ENCODE measurements at places on chromosomes 4 and X.

DNA sequence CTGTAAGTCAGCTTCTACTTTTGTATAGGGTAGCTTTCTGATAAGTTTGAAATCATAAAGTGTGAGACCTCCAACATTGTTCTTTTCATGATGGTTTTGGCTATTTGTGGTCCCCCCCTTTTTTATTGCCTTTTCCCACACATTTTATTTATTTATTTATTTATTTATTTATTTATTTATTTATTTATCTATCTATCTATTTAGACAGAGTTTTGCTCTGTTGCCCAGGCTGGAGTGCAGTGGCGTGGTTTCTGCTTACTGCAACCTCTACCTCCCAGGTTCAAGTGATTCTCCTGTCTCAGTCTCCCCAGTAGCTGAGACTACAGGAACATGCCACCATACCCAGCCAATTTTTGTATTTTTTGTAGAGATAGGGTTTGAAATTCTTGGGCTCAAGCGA, 9.7 kb upstream of the MTHFD2L start:
- DNase-seq = no peak

DNA sequence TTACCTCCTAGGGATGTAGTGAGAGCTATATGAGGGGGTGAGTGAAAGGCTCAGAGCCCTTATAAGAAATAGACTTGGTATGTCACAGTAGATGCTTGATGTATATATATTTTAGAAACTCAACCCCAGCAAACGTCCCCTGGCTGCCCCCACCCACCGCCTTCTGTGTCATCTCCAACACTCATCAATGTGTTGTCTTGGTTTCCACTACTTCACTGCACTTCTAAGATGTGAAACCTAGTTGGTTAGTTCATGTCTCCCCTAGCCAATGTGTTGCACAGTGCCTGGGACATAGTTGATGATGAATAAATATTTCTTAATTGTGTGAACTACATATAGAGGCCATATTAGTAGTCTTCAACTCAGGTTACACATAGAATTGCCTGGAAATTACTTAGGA, 4.4 kb downstream of the FGFBP2 start:
- no peak for DNase-seq

- DNase-seq = no peak
Measured at GRCh38 chr4:72205831-72206230, 174.0 kb downstream of the NPFFR2 start.

DNA sequence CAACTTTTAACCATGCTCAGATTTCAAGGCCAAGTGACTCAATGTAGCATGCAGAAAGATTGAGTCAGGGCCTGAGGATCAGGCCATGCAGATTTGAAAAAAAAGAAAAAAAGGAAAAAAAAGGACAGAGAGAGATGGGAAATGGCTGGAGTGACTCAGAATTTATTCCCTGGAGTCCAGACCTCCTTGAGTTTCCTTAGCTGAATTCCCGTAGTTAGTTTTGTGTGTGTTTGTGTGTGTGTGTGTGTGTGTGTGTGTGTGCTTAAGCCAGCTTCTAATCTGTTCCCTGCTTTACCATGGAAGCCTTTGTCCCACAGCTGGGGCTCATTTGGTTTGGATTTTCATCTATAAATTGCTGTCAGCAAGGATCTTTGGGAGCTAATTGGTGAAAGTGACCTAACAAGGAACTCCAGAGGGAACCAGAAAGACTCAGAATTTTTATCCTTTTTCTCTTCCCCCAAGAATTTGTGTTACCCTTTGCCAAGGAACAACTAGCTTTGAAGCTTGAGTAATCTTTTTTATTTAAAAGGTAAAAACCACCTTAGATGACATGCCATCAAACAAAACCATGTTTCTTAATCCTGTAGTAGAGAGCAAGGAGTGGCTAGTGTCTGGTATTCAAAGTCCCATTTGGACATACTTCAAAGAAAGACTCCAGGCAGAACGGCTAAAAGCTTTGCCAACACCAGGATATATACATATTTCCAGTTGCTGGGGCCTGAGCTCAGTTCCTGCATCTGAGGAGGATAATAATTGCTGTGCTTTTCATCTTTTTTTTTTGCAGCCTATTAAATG, 109.0 kb upstream of the DDIT4L start:
- no peak for DNase-seq

DNA sequence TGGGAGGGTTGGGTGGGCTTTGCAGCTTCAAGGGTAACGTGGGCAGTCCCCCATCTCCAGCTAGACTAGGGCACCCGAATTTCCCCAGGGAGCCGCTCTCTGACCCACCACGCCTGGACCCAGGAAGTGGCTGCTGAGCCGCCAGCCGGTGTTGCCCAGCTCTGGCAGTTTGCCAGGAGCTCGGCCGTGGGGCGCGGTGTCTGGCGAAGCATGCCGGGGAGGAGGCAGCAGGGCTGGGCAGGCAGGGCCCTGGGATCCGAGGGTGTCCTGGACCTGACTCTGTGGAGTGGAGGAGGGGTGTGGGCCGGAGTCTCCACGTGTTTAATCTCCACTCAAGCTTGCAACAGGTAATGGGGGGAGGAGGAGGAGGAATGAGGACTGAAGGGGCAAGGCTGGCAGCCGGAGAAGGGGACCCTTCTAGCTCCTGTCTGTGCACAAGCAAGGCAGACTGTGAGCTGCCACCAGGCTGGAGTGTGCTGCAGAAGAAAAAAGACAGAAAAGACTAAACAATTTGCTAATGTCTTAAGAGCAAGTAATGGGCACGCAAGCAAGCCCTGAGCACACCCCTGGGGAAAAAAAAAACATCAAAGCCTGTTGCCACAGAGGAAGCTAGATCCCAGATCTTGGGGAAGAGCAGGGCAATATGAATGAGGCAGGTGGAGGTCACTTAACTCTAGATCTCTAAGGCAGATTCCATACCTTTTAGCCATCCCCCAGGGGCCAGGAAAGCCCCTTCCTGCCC, 2.4 kb downstream of the LONRF3 start:
- peak; percentile 2 for DNase-seq

GRCh38 chr4:36280555-36280954, 861 bp upstream of the DTHD1 start:
- no peak for DNase-seq

- DNase-seq = no peak
Measured at GRCh38 chr4:85826060-85826678, 351.2 kb downstream of the ARHGAP24 start.

DNA sequence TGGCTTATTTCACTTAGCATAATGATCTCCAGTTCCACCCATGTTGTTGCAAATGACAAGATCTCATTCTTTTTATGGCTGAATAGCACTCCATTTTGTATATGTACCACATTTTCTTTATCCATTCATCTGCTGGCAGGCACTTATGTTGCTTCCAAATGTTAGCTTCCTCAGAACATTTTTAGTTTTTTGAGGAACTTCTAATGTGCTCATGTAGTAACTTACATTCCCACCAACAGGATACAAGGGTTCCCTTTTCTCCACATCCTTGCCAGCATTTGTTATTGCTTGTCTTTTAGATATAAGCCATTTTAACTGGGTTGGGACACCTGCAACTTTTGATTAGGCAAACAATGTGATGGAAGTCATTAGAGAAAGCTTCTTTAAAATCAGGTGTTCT, 454.2 kb downstream of the NLGN4X start:
- DNase-seq = no peak

GRCh38 chrX:34659575-34659974, 2.5 kb upstream of the TMEM47 start:
- no peak for DNase-seq

DNA sequence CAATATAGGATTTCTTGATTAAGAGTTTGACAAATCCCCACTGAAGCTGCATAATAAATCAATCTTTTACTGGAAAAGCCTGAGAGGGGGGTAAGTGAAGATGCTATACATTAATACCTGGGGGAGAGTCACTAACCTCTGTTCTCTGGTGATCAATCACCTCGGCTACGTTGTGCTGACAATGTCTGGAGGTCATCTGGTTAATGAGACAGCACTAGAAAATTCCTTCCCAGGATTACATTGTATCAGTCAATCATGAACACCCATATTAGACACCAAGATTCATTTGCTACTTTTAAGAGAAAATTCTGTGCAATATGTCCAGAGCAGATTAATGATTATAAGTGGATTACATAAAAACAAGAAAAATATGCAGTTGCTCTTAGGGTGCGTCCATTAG, 408.3 kb downstream of the PDHA2 start:
- DNase-seq = no peak

- DNase-seq = no peak
Measured at GRCh38 chr4:140156529-140157171, 2.7 kb upstream of the MAML3 start.

GRCh38 chr4:57041020-57041419, 62.3 kb downstream of the POLR2B start:
- DNase-seq = no peak

- no peak for DNase-seq
Measured at GRCh38 chrX:40835526-40835925, 100.2 kb upstream of the MED14 start.

DNA sequence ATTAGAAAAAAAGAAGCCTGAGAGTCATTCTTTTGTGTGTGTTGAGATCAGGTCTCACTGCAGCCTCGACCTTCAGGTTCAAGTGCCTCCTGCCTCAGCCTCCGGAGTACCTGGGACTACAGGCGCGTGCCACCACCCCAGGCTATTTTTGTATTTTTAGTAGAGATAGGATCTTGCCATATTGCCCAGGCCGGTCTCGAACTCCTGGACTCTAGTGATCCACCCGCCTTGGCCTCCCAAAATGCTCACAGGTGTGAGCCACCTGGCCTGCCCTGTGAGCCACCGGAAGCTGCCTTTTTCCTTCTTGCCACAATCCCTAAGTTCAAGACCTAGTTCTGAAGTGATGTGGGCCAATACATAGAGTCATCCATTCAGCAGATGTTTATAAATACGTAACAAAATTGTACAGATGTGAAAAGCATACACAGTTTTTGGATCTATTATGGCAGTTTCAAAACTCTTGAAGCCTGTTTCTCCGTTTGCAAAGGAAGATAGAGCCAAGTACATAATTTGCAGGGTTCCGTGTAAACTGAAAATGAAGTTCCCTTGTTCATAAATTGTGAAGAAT, 536 bp upstream of the CTSO start:
- DNase-seq = no peak

GRCh38 chrX:140439476-140439875, 65.4 kb downstream of the SOX3 start:
- no peak for DNase-seq

DNA sequence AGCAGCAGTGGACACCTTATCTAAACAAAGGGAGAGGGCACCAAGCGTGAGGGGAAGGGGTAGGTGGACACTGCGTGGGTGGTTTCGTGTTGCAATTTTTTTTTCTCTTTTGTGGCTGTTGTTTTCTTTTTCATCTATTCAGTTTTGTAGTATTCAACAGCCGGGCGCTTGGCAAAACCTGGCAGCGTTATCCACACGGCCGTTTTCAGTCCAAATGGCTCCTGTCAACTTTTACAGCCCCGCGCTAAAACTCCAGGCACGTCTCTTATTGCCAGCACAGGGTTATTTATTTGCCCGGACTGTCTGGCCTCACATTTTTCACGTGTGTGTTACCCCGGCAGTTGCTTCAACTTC, 192.2 kb downstream of the BCOR start:
- no peak for DNase-seq

GRCh38 chr4:183445097-183445428, 627 bp downstream of the CDKN2AIP start:
- DNase-seq = no peak

DNA sequence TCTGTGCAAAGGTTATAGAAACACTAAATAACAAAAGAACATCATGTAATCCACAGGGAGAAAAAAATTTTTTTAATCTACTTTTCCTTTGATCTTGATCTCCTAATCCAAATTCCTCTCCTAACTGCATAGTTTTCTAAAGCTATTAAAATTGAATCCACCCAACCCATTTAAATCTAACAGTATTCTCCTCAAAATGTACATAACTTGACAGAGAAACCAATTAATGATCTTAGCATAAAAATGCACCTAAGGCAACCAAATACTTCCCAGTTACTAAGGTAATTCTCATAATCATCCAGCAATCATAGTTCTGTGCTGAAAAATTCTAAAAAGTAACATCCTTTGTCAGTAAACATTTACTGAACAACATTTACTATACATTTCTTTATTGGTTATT, 60.7 kb downstream of the PRDM5 start:
- DNase-seq = no peak
